ENCODE measurements at places on chromosomes 13 and 19.

- DNase-seq, result no peak
These were observed at the start of gene HSD17B14 for GRCh38 chr19:48836089-48837017. Gene HSD17B14, minus strand, starts transcription at chr19:48836491. Its CDS starts 80 bp downstream, at chr19:48836411.

- no peak for DNase-seq
These were observed 11.3 kb upstream of the TNFRSF19 start for GRCh38 chr13:23558675-23559536.

DNA sequence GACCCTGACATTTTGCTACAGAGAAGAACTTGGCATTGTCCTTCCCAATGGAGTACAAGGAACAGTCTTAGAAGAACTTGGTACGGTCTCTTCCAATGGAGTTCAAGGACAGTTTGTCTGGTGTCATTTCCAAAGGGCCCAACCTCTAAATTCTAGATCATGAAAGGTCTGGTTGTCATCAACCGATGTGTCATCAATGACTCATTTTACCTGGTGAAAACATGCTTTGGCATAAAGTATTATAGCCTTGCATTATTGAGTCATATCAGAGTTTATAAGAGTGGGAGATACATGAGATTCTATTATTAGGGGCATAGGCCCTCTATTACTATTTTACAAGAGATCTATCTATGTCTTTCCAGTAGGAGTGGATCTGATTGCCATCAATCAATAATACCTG lies 4.3 kb downstream of the CYP2B6 start:
- DNase-seq, result no peak

DNA sequence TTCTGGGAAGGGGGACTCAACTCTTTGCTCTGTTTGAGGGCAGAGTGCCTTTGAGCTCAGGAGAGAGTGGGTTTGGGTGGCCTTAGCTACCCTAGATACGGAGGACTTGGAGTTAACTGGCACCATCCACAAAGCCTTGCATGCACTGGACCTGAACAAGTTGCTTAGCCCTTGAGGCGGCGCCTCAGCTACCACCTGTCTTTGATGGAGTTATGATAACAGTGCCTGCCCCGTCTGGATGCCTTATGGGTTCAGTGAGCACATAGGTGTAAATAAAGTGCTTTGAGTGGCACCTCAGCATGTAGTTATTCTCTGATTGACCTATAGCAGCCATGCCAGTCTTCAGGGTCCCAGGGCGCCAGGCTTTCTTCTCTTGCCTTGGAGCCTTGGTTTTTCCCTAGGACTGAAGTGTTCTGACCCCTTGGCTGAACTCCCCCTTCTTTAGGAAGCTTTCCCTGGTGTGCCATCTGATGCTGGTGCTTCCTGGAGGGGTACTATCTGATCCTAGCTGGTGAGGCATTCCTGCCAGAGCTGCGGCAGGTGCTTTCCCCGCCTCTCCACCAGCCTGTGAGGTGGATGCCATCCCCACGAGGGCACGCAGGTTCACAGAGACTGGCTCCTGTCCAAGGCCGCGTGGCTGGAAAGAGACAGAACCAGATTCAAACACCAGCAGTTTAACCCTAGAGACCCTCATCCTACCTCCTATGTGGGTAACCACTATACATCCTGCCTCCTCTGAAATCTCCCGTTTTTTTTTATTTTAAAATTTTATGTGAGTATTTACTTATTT lies 5.8 kb downstream of the BCKDHA start:
- DNase-seq, result no peak

DNA sequence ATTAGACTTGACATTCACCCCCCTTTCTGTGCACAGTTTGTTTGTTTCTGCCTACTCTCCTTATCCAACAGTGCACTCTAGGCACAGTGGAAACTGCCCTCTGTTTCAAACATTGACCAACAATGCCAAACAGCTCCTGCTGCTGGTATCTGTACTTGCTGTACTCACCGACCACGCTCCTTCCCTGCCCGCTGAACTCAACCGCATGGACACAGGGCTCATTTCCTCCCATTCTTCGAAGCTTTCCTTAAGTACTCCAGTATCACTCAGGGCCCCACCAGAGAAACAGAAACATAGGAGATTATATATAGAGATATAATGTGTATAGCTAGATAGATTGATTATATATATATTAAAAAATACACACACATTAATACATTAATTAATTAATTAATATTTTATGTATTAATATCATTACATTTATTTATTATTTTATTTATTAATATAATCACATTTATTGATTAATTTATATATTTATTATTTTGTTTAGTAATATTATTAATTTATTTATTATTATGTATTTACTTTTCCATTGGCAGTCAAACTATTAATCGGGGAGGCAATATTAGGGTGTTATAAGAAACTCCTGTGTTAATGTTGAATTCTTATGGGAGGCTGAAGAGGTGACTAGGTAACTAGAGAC lies 1528.2 kb downstream of the EFNB2 start:
- no peak for DNase-seq

GRCh38 chr19:27776020-27776419 lies 1436.9 kb downstream of the UQCRFS1 start:
- no peak for DNase-seq

- no peak for DNase-seq
These were observed 3.5 kb downstream of the FFAR2 start for GRCh38 chr19:35451338-35452096.

GRCh38 chr13:111302045-111302726 lies 18.3 kb upstream of the TEX29 start:
- no peak for DNase-seq

DNA sequence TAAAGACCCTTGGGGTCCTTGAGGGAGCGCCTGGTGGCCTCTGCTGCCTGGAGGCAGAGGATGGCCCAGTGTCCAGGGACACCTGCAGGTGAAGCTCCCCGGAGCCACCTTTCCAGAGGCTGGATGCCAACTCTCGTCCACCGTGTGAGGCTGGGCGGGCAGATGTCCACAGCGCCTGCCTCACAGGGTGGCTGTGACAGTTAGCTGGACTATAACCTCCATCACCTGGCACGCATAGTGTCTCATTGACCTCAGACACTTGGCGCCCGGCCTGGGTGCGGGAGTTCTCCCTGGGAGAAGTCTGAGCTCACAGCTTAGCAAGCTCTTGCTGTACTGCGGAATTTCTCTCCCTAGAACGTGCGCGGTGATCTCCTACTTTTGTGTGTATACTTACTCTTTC lies 9.8 kb downstream of the BICRA start:
- no peak for DNase-seq
